PC-9 (cell line): ENCODE measurements at places on chromosomes 13 and 19. TPM values are rescaled to one million over a fixed set of nuclear protein-coding genes. Genes with fewer than 3 reads are reported as not detected.

DNA sequence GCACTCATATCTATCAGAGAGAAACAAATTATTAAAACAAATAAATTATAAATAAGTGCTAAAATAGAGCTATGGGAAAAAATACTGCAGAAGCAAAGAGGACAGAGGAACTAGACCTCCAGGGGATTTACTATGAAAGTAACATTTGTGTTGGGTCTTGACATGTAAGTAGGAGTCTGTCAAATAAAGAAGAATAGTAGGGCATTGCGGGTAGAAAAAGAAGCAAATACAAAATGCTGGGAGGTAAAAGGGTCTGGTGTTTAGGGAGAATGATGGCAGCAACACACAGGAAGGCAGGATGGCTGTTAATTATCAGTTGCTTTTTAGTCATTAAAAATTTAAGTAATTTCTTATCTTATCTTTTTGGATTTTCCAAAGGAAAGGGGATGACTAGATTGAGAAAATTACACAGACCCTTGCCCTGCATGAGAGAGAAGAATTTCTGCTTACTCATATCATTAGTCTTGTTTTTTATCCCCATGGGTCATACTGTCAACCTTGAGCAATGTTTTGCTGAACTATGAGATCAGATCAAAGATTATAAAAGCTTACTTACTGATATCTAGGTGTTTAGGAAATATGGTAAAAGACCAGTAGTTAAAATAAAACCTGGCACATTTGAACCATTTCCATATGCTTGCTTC lies 472.7 kb downstream of the DIAPH3 start:
- no peak for DNase-seq

DNA sequence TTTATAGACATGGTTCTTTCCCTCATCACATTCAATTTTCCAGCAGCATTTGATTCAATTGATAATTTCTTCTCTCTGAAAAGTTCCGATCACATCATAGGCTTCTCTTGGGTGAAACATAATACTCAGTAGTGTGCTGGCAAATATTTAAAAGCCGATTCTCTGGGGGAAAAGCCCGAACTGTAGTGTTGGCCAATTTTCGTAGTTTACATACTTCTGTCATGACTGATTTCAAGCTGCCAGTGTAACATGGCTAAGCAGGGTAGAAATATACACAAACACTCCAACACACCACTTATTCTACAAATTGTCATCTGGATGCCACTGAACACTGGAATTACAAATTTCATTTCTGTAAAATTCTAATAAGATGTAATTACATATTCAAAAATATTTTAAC lies 56.1 kb upstream of the FREM2 start:
- DNase-seq = no peak

DNA sequence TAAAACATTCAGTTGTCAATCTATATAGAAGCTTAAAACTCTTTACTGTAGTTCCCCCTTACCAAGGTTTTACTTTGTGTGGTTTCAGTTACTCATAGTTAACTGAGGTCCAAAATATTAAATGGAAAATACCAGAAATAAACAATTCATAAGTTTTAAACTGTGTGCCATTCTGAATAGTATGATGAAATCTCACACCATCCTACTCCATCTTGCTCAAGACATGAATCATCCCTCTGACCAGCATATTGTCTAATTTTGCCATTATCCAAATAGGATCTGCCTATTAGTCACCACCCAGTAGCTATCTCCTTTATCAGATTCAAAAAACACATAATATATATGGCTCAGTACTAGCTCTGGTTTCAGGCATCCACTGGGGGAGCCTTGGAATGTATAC lies 22.4 kb downstream of the ZNF571 start:
- DNase-seq = no peak

GRCh38 chr19:18501351-18501750 lies 20.5 kb downstream of the ELL start:
- no peak for DNase-seq

- DNase-seq = no peak
Observed at GRCh38 chr19:48480558-48481500, 11.7 kb downstream of the CYTH2 start.

- DNase-seq = no peak
Observed at GRCh38 chr13:31764556-31764955, 25.2 kb downstream of the RXFP2 start.

DNA sequence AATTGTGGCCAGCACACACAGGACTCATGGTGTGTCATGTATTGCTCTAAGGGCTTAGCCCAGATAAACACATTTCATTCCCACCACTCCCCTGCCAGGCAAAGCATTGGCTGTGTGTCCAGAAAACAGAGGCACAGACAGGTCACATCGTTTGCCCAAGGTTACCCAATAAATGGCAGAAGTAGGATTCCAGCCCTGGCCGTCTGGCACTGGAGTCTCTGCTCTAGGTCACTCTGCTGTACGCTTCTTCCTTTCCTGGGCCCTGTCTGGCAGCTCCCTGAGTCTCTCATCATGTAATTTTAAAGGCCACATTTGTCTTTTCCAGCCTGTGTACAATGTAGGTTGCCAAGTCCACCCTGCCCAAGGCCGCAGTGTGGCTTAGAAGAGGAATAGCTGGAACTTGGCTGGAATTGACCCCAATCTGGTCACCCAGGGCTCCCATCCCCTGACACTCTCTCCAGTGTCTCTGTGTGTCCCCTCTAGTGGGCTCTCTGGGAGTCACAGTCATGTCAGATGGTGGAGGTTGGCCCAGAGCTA lies 264.5 kb upstream of the TSHZ3 start:
- DNase-seq = no peak

EDDM13 gene
- not detected in 2 replicates for total RNA-seq

AMER2 gene
- total RNA-seq = not detected in 2 replicates

MEIOSIN gene
- total RNA-seq = not detected in 2 replicates

MBD3L2 gene
- total RNA-seq = not detected in 2 replicates
